ENCODE measurements at places on chromosomes 3 and 15. TPM values are rescaled to one million over a fixed set of nuclear protein-coding genes. Genes with fewer than 3 reads are reported as not detected.

The ZBBX gene
- not detected for total RNA-seq

The WDR93 gene
- not detected for total RNA-seq

The KCNAB1 gene
- not detected for total RNA-seq

- DNase-seq = no peak
Measured at GRCh38 chr3:16186086-16186485, 11.6 kb downstream of the GALNT15 start.

DNA sequence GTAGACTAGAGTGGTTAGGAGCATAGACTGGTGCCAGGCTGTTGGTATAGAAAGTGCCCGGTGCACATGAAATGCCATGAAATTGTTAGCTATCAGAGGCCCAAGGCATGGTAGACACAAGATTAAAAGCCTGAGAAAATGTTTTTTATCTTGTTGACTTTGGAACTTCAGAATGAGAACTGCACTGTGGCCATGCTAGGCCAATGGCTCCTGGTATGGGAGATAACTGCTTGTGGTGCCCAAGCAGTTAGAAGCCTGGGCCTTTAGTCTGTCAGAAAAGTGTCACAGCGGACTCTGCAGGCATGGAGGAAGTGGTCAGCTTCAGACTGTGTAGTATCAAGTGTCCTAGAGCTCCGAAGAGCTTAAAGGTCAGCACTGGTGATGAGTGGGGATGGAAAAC is 11.9 kb downstream of the FYCO1 start:
- no peak for DNase-seq
